ENCODE measurements at places on chromosomes 4 and X. TPM values are rescaled to one million over a fixed set of nuclear protein-coding genes. Genes with fewer than 3 reads are reported as not detected.

DNA sequence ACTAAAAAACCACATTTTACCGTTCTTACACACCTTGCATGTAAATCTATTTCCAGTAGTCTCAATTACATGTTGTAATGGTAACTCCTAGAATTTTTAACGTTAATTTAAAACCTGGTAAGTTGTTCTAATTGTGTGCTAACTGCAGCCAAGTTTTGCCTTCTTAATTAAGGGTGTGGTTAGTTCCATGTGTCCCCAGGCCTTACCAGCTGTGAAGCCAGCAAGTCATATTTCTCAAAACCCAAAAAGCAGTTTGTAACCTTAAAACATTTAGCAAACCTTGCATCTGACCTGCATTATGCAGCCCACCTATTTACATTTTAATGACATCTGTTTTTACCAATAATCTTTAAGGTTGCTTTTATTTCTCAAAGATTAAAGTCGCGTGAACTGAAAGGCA is 18.4 kb upstream of the FAM47E start:
- DNase-seq, result no peak

DNA sequence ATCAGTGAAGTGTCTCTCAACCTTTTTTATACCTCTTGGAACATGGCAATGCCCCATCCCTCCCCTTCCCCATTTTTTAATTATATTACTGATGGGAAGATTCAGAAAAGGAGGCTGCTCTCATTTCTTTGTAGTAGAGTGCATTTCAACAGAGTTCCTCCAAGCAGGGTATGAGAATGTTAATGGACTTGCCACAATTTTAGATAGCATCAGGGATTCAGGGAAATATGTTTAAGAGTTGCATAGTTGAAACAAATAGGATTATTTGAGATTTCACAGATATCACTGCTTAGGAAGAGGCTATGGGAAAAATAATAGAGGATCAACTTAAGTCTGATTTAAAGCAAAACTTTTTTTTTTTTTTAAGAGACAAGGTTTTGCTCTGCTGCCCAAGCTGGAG is 46.2 kb downstream of the DIPK2B start:
- DNase-seq, result no peak

- no peak for DNase-seq
Observed at GRCh38 chr4:3874028-3874415, 107.8 kb downstream of the ADRA2C start.

DNA sequence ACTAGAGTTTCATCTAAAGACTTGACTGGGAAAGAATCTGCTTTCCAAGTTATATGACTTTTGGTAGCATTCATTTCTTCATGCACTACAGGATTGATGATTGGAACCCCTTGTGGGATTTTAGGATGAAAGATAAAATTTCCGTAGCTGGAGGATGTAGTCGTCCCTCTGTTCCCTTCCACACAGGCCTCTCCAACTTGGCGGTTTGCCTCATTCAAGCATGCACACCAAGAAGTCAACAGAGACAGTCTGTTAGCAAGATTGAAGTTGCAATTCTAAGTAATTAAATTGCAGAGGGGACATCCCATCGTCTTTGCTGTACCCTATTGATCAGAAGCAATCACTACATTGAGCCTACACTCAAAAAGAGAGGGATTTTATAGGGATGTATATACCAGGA is 777.4 kb upstream of the HS3ST1 start:
- DNase-seq, result no peak

GRCh38 chr4:26907731-26908599 is 47.3 kb downstream of the STIM2 start:
- DNase-seq, result no peak

GRCh38 chr4:88860586-88860985 is 163.0 kb upstream of the NAP1L5 start:
- no peak for DNase-seq

DNA sequence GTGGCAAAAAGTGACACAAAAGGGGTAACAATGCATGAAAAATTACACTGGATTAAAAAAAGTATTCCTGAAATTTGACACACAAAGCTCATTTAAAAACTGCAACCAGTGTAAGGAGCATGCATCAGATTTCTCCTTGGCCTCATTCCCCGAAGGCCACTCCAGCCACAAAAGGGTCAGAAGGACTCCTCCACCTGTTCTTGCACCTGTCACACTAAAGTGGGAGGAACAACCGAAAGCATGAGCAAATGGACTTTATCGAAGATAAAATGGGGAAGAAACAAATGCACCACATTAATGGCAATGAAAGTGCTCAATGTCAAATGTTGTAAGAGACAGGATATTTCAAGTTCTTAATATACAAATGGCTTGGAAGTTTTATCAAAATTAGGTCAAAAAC is 88.2 kb downstream of the ADGRA3 start:
- DNase-seq, result no peak

Gene ENAM
- not detected for total RNA-seq

- no peak for DNase-seq
Observed at GRCh38 chr4:84529169-84529751, 30.2 kb upstream of the NKX6-1 start.

- DNase-seq, result no peak
Observed at GRCh38 chr4:7182616-7183015, 9.7 kb upstream of the SORCS2 start.

DNA sequence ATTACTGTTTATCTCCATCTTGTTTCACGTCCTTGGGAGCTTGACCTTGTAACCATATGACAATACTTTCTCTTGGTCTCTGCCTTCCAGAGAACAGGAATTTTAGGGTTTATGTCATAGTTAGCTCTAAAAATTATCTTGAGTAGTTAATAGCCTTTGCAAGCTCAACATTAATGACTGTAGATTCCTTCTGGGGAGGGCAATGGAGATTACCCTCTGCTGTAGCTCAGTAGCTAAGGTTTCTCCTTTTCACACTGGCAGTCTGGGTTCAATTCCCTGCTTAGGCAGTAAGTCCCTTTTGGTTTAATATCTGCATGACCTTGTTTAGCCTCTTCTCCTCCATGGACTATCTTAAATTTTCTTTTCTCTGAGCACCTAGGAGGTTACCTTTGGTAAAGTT is 181.7 kb upstream of the GPR101 start:
- DNase-seq, result no peak

Gene RASGEF1B
- 40.2 TPM for total RNA-seq

- no peak for DNase-seq
Observed at GRCh38 chr4:62250100-62250499, 1050.0 kb downstream of the ADGRL3 start.

DNA sequence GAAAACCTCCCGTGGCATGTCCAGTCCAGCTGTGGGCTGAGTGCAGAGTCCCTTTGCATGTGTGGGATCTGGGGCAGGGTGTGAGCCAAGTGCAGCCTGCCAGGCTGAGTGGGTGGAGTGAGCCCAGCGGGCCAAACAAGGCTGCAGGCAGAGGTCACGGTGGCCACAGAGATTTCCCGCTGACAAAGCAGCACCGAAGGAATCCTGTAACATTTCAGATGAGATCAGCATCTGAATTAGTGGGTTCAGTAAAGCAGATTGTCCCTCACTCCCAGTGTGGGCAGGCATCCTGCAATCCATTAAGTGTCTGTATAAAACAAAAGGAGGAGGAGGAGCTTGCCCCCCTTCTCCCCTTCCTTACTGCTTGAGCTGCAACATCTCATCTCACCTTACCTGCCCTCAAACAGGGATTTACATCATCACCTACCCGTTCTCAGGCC is 324.4 kb downstream of the FAT4 start:
- no peak for DNase-seq

GRCh38 chr4:116664198-116664597 is 421.2 kb downstream of the TRAM1L1 start:
- DNase-seq, result no peak

- DNase-seq, result no peak
Observed at GRCh38 chrX:36357855-36358254, 438.3 kb downstream of the CFAP47 start.

DNA sequence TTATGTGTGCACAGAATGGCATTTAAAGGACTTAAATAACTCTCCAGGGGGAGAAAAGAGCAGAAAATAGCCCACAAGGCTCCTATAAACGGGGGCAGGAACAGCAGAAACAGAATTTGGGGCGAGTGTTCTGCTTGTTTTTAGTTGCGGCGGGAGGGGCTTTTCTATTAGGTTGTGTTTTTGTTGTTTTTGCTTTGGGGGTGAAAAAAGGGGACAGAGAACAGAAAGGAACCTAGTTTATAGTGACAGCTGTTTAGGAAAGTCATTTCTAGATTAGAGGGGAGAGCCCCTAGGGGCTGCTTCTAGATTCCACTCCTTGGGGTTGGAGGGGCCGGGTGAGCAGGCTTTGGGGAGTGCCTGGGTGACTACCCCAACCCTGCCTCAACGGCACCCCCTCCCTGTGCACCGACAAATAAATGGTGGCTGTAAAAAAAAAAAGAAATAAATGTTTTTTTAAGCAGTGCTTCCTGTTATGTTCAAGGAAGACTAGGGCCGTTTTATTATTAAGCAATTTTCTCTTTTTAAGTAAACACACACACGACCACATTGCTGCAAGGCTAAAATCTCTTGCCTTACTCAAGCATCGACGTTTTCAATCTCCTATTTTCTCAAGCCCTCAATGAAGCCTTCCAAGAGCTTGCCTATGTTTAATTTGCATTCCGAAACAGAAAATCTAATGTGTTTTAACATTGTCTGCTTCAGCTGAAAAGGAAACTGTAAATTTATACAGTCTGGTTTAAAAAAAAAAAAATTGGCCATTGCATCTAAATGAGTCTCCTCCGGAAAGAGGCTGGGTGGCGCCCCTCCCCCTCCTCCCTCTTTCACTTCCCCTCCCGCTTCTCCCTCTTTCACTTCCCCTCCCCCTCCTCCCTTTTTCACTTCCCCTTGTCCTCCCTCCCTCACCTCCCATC is 123.3 kb upstream of the TBL1X start:
- peak; percentile 51 for DNase-seq

Gene RAB9B
- total RNA-seq, result 0.51 TPM

DNA sequence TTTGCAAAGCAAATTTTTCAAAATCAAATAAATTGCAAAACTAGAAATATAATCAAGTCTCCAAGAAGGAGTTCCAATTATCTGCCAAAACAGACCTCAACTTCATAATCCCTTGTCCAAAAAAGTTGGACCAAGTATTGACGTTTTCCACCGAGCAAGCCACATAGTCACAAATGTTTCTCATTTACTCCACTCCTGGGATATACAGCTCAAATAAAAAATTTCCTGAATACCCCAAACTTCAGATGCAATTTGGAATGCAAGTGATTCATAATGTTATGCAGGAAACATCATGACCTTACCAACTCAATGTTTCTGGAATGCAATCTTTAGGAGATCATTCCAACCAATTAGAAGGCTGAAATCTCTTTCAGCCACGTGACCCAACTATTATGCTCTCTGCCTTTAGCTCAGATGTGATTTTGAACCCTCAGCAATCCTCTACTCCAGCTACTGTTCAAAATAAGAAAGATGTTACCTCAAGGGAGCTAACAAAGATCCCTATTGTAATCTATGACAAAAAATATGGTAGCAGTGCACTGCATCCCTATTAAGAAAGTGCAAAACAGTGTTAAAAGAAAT is 72.4 kb downstream of the PRDM5 start:
- no peak for DNase-seq

DNA sequence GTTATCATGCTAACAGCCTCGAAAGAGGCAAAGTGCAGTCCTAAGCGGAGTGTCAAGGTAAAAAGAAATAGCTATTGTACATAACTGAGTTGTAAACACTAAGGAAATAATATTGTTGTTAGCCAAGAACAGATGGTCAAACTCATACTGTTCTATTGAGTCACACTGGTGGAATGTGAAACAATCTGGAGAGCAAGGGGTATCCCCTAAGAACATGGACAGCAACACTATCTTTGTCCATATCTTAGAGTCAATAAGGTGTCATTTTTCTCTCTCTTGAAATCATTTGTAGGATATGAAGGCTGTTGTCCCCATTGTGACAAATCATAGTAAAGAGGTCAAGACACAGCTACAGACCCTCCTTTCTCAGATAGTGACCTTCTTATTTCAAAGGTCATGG is 4.5 kb upstream of the PDGFC start:
- no peak for DNase-seq

Gene SPANXN3
- not detected for total RNA-seq

- DNase-seq, result no peak
Observed at GRCh38 chr4:70841951-70842350, 2.3 kb upstream of the GRSF1 start.

DNA sequence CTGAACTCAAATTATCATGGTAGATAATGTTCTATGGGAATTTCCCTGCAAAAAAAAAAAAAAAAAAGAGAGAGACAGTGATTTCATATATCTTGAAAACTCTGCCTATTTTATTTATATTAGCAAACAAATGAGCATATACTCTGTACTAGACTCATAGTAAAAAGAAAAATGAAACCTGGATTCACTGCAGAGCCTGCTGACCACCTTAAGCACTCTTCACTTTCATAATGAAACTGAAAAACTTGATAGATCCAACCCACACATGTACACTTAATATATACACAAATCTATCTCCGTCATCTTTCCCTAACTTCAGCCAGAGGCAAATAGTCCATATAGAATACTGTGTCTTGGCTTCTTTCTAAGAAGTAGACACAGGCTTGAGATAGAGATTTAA is 226.1 kb upstream of the KCNIP4 start:
- DNase-seq, result no peak

Gene SHISA3
- total RNA-seq, result not detected

Gene GATA1
- not detected for total RNA-seq

Data from activated B cell treated with CpG ODN at 0.5 μM for 24 hours (primary cell).